ENCODE measurements at places on chromosomes 5 and 9.

DNA sequence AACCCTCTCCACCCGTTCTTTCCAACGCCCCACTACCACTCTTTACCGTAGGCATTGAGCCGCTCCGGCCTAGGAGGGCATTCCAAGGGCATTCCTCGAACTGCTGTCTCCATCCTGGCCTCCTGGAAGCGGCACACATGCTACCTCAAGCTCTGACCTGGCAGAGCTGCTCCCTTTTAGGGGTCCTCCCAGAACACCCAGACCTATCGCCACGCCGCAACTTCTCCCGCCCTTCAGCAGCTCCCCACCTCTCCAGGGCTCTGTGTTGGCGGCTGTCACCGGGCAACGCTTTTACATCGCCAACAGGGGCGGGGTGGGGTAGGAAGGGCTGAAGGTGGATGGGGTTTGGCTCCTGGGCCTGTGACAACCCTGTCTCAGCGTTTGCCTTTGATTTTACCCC lies 4.6 kb upstream of the MYORG start:
- no peak for DNase-seq

GRCh38 chr9:87199782-87200181 lies 252.5 kb upstream of the GAS1 start:
- DNase-seq, result no peak

GRCh38 chr5:54590824-54591223 lies 73.3 kb downstream of the SNX18 start:
- no peak for DNase-seq

- peak; percentile 31 for DNase-seq
These were observed 1.6 kb downstream of the KLHL3 start for GRCh38 chr5:137734331-137734730.

DNA sequence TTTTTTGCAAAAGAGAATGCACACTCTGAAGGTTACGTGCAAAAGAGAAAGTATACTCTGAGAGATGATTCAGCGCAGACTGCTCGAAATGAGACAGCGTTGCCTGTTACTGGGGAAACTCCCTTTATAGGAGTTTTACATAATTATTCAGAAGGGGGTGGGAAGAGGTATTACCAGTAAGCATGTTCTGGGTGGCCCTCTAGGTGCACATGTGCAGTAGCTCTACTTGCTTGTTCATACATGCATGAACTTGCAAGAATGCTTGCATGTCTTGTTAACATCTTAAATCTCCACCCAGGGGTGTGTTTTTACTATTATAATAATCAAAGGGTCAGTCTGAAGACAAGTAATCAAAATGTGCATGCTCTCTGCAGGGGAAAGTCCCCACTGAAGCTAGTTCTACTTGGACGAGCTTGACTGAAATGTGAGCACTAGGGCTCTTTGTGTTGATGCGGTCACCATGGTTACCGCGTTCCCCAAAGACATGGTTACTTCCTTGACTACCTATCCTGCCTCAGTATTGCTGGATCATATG lies 75.5 kb downstream of the SGCD start:
- DNase-seq, result peak; percentile 47

GRCh38 chr9:105127863-105128220 lies 116.6 kb upstream of the SLC44A1 start:
- DNase-seq, result no peak

DNA sequence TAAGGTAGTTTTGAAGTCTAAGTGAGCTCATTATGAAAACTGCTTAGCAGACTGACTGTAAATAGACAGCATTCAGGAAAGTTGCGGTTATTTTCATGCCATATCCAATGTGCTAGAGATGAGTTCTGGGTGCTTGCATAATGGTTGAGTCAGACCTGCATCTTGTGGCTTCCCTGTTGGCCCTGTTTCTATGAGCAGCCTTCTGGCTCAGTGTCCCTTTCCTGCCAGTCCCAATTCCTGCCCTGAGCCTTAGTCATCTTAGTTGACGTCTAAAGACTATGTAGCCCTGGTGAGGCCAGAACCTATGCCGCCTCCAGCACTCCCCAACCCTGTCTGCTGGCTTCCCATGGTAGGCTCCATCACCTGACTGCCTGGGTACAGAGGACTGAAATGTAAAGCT lies 76.3 kb upstream of the TNFSF8 start:
- no peak for DNase-seq

GRCh38 chr5:119290607-119291006 lies 65.2 kb upstream of the TNFAIP8 start:
- no peak for DNase-seq

- DNase-seq, result no peak
These were observed 41.7 kb downstream of the EBF1 start for GRCh38 chr5:159057996-159058395.

GRCh38 chr5:180589771-180590542 lies 1.3 kb downstream of the SCGB3A1 start:
- no peak for DNase-seq

DNA sequence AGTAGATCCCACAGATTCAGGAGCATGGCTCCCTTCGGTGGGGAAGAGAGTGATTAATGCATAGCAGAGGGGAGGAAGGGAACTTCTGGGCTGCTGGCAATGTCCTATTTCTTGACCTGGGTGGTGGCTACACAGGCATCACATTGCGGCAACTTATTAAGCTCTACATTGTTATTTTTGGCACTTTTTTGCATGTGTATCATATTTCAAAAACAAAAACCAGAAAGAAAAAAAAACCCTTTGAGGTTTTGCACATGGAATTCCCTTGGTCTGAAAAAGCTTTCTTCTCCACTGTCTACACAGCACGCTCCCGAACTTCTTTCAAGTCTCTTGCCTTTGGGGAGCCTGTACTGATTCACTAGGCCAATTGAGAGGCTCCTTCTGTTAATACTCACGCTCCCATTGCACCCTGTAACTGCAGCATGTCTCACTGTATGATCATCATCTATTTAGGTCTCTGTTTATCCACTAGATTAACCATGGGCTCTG lies 25.1 kb downstream of the CEMIP2 start:
- no peak for DNase-seq

DNA sequence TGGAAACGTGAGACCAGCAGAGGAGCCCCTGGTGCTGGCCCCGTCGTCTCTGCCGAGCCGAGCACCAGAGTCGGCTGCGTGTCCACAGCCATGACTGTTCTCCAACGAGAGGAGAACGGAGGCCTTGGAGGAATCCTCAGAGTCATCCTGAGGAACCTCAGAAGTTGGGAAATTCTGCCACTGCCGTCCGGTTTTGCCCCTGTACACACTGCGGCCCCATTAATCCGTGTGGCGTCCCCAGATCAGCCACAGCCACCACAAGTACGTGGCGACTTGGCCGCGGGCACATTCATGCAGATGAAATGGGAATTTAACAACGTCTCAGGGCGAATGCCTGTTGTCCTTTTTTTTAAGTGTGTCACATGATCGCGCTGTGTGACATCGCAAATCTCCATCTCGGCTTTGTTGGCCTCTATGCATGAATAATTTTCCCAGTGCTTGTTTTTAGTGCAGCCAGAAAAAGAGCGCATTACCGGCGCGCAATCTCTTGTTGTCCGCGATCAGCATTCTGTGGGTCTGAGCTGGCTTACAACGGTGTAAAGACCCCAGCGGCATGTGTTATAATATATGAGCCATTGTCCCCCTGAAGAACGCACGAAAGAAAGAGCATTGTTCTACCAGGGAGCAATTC lies 323.0 kb upstream of the IRX4 start:
- DNase-seq, result no peak

DNA sequence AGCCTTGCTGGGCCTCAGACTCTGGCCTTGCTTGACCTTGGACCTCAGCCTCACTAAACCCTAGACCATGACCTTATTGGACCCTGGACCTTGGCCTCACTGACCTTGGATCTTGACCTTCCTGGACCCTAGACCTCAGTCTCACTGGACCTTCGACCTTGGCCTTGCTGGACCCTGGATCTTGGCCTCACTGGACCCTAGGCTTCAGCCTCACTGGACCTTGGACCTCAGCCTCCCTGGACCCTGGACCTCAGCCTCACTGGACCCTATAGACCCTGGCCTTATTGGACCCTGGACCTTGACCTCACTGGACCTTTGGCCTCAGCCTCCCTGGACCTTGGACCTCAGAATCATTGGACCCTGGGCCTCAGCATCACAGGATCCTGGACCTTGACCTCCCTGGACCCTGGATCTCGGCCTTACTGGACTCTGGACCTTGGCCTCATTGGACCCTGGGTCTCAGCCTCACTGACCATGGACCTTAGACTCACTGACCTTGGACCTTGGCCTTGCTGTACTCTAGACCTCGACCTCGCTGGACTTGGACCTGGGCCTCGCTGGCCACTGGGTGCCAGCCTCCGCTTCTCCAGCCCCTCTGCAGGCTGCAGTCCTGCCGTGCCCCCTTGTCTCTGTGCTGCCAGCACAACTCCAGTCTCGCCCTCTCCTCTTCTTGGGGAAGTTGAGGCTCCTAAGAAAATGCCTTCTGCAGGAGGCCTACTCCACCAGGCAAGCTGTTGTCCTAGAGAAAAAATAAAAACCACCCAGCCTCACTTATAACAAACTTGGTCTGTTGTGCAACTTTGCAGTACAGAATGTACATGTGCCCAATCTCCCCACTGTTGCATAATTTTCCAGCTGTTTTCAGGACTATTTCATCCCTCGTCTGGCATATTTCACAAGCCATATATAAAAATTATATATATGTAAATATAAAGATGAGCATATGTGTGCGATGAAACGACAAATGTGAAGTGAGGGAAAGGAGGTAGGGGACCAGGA lies 11.0 kb upstream of the ADAMTS2 start:
- DNase-seq, result no peak

- DNase-seq, result no peak
These were observed 10.3 kb downstream of the RUSC2 start for GRCh38 chr9:35500130-35500748.

Data from NCI-H1436 treated with DMSO at 0.1 percent for 48 hours (cell line).